Natural killer cell (primary cell): ENCODE measurements at places on chromosomes 5 and 9. TPM values are rescaled to one million over a fixed set of nuclear protein-coding genes. Genes with fewer than 3 reads are reported as not detected.

The ACSL6 gene
- 2.1 TPM for total RNA-seq

The GABRG2 gene
- total RNA-seq, result not detected

The SLC45A2 gene
- not detected for total RNA-seq

The FOXD4L4 gene
- total RNA-seq, result not detected

The ALDOB gene
- total RNA-seq, result not detected

The GADD45G gene
- 2.8 TPM for total RNA-seq

GRCh38 chr9:3331801-3332200 lies 194.0 kb downstream of the RFX3 start:
- H3K27me3 ChIP-seq, result no peaks in the 10 kb centered on the region
- H3K36me3 ChIP-seq, result peaks cover 5% of the 10 kb centered on the region
- DNase-seq, result peak; percentile 5
